ENCODE measurements at places on chromosomes 16 and 17. TPM values are rescaled to one million over a fixed set of nuclear protein-coding genes. Genes with fewer than 3 reads are reported as not detected.

The SPATA32 gene
- not detected for total RNA-seq

The FASN gene
- 174 TPM for total RNA-seq

The TMUB2 gene
- 27.2 TPM for total RNA-seq

The STX1B gene
- total RNA-seq, result 0.93 TPM

The OR1A1 gene
- total RNA-seq, result not detected

The TNFRSF17 gene
- total RNA-seq, result not detected

The ZSCAN10 gene
- total RNA-seq, result not detected

The PRAC2 gene
- total RNA-seq, result not detected

The IL17C gene
- 0.79 TPM for total RNA-seq

The TBC1D3B gene
- total RNA-seq, result 3.2 TPM

The KRTAP3-2 gene
- not detected for total RNA-seq

The ABCC3 gene
- 0.64 TPM for total RNA-seq

The MAF gene
- 3.6 TPM for total RNA-seq

The C16orf96 gene
- 0.05 TPM for total RNA-seq

The IGSF6 gene
- not detected for total RNA-seq

The SULT1A4 gene
- total RNA-seq, result 30.4 TPM

The CCL1 gene
- not detected for total RNA-seq

The HBQ1 gene
- total RNA-seq, result not detected

The DOC2B gene
- total RNA-seq, result 11.8 TPM

The RAP1GAP2 gene
- total RNA-seq, result 5.9 TPM

The C16orf89 gene
- 2.1 TPM for total RNA-seq

The HS3ST2 gene
- total RNA-seq, result not detected

The TP53TG3F gene
- total RNA-seq, result not detected

The TNK1 gene
- total RNA-seq, result 0.15 TPM

The MMP15 gene
- total RNA-seq, result 12.3 TPM

The CIITA gene
- total RNA-seq, result 0.07 TPM

The GP1BA gene
- 0.05 TPM for total RNA-seq

The CCL17 gene
- total RNA-seq, result not detected

The PTX4 gene
- 0.20 TPM for total RNA-seq

The NEUROD2 gene
- not detected for total RNA-seq

The ZNF830 gene
- total RNA-seq, result 7.1 TPM

The RASD1 gene
- total RNA-seq, result 3.8 TPM

The SDK2 gene
- total RNA-seq, result not detected

The OR1G1 gene
- total RNA-seq, result not detected

The ATXN7L3 gene
- total RNA-seq, result 28.8 TPM

The ADAM11 gene
- 0.05 TPM for total RNA-seq

The PPP1R9B gene
- total RNA-seq, result 26.6 TPM

The QPRT gene
- not detected for total RNA-seq

The VAT1L gene
- 5.1 TPM for total RNA-seq

The EVI2A gene
- total RNA-seq, result 1.9 TPM

The ZNF768 gene
- total RNA-seq, result 23.7 TPM

The KRT32 gene
- not detected for total RNA-seq

The ADAD2 gene
- not detected for total RNA-seq

The GRAPL gene
- 13.8 TPM for total RNA-seq

The KRT36 gene
- total RNA-seq, result not detected

The TMEM106A gene
- 6.4 TPM for total RNA-seq

The YWHAE gene
- 1,183 TPM for total RNA-seq

The VTN gene
- total RNA-seq, result 0.07 TPM
